ENCODE measurements at places on chromosomes 4 and X. TPM values are rescaled to one million over a fixed set of nuclear protein-coding genes. Genes with fewer than 3 reads are reported as not detected.

DUSP21 gene
- not detected for total RNA-seq

HNRNPD gene
- 25.5 TPM for total RNA-seq

ESX1 gene
- 0.29 TPM for total RNA-seq

SATL1 gene
- not detected for total RNA-seq

PNCK gene
- not detected for total RNA-seq

TACC3 gene
- total RNA-seq, result 19.5 TPM

BMX gene
- total RNA-seq, result 119 TPM

SPANXN4 gene
- not detected for total RNA-seq

SPP1 gene
- not detected for total RNA-seq

LUZP4 gene
- total RNA-seq, result not detected

PAGE5 gene
- not detected for total RNA-seq
